ENCODE measurements at places on chromosomes 3 and 15. TPM values are rescaled to one million over a fixed set of nuclear protein-coding genes. Genes with fewer than 3 reads are reported as not detected.

Gene SLC22A14
- not detected for total RNA-seq

- DNase-seq, result no peak
- no peak overlapping the region for H3K27ac ChIP-seq
- no peak overlapping the region for H3K4me3 ChIP-seq
These were observed 173.6 kb downstream of the UACA start for GRCh38 chr15:70589728-70590127.

DNA sequence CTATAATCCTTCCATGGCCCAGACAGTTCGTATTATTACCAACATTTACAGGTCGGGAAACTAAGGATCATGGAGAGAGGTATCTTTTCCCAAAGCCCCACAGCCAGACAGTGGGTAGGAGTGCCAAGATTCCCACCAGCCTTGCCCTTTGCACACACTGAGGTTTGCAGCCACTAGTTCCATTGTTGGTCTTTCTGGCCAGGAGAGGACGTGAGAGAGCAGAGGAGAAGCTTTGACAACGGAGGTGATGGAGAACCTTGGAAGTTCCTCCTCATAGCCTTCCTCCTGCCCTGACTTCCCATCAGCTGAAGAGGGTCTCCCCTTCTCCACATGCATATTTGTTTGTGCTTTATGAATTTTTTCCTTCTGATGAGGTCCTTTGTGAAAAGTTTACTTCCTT is 50.5 kb upstream of the PLCL2 start:
- peaks cover 22% of the 10 kb centered on the region for H3K4me1 ChIP-seq
- H3K27ac ChIP-seq, result no peak overlapping the region
- H3K27me3 ChIP-seq, result no peaks in the 10 kb centered on the region
- no peaks in the 10 kb centered on the region for H3K36me3 ChIP-seq
- no peak overlapping the region for H3K4me3 ChIP-seq

Gene TRANK1
- total RNA-seq, result 12.0 TPM

DNA sequence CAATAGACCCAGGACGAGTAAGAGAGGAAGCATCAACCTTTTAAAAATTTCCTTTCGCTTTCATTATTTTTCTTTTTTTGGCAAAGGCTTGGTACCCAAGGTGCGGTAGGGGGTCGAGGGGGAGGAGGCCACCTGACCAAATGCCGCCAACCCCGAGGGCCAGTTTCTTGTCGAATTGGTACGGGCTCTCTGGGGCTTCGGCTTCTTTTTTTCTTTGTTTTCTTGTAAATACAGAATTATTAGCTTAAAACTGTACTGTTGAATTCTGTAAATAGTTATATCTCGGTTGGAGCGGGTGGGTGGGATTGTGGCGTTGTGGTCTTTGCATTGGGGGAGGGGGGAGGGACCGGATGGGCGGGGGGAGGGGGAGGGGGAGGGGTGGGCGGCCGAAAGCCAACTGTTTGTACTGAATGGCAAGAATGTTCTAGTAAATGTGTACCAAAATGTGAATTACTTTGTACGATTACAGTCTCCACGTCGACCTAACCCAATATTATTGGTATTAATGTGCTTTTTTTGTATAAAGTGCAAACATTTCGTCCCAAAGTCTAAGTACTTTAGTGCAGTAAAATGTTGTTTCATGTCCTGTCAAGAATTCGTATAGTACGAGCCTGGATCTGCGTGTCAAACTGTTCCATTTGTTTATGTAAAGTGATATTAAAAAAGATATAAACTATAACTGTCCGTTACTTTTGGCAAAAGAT is 4.7 kb downstream of the ZIC1 start:
- H3K36me3 ChIP-seq, result peaks cover 8% of the 10 kb centered on the region
- no peak for DNase-seq
- peaks cover 74% of the 10 kb centered on the region for H3K27me3 ChIP-seq
- H3K27ac ChIP-seq, result no peak overlapping the region
- peak overlapping the region; percentile 49 for H3K4me3 ChIP-seq

- no peaks in the 10 kb centered on the region for H3K4me1 ChIP-seq
- no peak for DNase-seq
- no peak overlapping the region for H3K4me3 ChIP-seq
- no peak overlapping the region for H3K27ac ChIP-seq
- H3K27me3 ChIP-seq, result peaks cover 2% of the 10 kb centered on the region
These were observed 216.9 kb upstream of the DCBLD2 start for GRCh38 chr3:99118381-99118780.

Gene SAMMSON
- total RNA-seq, result not detected

GRCh38 chr3:138344754-138345153 is 3.6 kb upstream of the MRAS start:
- no peak overlapping the region for H3K27ac ChIP-seq
- DNase-seq, result no peak
- peaks cover 2% of the 10 kb centered on the region for H3K36me3 ChIP-seq

GRCh38 chr3:52193065-52193464 is 4.9 kb upstream of the ALAS1 start:
- H3K36me3 ChIP-seq, result no peaks in the 10 kb centered on the region
- no peak overlapping the region for H3K4me3 ChIP-seq
- H3K27ac ChIP-seq, result no peak overlapping the region
- DNase-seq, result no peak
- peaks cover 15% of the 10 kb centered on the region for H3K4me1 ChIP-seq

Gene CPEB1
- total RNA-seq, result 0.16 TPM

DNA sequence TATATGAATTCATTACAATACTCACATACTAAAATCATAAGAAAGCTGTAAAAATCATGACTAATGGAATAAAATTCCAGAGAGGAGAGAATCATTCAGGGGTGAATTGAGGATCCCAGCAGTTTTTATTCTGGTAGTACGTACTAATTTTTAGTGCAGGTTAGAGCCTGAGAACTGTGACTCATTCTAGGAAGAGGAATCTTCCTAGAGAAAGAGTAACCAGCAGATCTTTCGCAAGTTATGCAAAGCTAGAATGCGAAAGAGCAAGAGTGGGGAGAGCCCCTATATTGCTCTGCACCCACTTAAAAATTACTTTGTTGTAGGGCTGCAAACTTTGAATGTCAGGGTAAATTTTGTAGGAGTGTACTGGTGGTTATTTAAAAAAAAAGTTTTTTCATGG is 303.6 kb upstream of the ARPP21 start:
- no peak for DNase-seq
- no peak overlapping the region for H3K27ac ChIP-seq
- H3K4me1 ChIP-seq, result no peaks in the 10 kb centered on the region
- H3K4me3 ChIP-seq, result no peak overlapping the region

Data from activated CD4-positive, alpha-beta T cell treated with anti-CD3 and anti-CD28 coated beads for 36 hours (primary cell).